NK-92 treated with Interleukin-12 subunit alpha and Interleukin-12 subunit beta, amount 100 ng/mL, for 24 hours (cell line): ENCODE measurements at places on chromosomes 7 and 10.

GRCh38 chr10:76973091-76974016 is 664.3 kb downstream of the KCNMA1 start:
- no peak for DNase-seq

GRCh38 chr10:61021926-61022325 is 77.9 kb upstream of the RHOBTB1 start:
- no peak for DNase-seq

GRCh38 chr10:73229567-73229966 is 17.5 kb downstream of the DNAJC9 start:
- no peak for DNase-seq

DNA sequence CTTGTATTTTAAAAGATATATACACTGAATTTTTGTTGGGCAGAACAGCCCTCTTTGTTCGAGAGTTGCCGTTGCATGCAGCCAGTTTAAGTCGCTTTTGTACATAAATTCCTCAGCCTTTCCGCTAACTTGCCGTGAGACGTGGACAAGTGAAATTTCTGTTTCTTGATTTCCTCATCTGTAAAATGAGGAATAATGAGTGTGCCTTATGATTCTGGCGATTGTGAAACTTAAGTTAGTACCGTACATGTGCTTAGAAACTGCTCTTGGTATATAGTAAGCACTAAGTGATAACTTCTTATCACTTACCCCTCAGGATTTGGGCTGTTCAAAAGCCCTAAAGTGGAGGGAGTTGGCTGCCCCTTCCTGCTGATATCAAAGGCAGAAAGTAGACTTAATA is 1.4 kb downstream of the CCNJ start:
- DNase-seq, result no peak

DNA sequence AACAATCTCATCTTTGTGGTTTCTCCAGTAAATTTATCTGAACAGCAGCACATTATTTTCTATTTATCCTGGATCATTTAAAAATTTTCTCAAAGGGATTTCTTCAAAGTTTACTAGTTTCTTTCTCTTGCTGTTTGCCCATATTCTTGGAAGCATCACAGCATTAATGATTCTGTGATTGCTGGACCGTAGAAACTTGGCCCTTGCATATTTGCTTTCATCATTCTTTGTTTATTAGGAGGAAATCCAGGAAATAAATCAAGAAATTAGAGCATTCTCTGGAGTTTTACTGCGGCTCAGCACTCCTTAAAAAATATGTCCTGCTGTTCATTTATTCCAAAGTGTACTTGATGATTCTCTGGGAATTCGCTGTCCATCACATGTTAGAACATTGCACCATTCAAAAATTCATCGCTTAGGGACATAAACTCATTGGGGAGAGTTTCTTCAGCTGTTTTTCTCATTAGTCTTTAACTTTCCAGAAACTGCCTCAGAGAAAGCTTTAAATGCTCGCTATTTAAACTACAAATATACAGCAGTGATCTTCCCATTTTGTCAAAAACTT is 264.0 kb upstream of the CDC14C start:
- DNase-seq, result no peak

DNA sequence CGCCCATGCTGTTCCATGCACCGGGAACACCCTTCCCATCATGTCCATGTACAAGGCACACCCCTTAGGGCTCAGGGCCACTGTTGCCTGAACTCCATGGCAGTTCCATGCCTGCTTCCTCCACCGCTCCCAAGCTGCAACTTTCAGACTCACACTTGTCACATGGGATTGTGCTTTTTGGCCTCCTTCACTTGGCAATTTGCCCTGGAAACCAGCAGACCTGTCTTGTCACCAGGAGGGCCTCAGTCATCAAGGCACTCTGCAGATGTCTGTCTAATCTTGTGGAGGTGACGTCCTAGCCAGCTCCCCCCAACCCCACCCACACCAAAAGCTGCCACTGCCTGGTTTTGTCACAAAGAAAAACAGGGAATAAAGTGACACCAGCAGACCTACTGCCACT is 47.5 kb downstream of the CARD11 start:
- DNase-seq, result no peak

- DNase-seq, result no peak
Observed at GRCh38 chr10:102970562-102971340, 52.7 kb downstream of the CNNM2 start.

- DNase-seq, result no peak
Observed at GRCh38 chr7:155356323-155357105, 58.8 kb downstream of the INSIG1 start.

DNA sequence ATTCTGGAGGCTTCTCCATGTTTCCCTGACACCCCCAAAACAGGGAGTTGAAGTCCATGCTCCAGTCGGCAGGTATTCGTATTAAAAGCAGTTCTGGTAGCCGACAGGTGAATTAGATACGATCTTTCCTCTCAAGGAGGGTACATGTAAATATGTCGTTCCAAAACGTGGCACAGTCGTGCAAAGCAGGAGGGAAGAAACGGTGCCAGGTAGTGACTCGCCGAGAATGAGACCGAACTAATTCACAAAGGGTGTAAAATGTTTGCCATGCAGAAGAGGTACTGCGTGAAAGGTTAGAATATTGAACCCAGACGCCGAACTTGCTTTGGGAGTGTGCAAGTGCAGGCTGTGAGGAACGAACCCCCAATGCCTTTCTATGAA is 483 bp downstream of the EDRF1 start:
- no peak for DNase-seq

GRCh38 chr7:140446467-140446866 is 32.8 kb downstream of the MKRN1 start:
- no peak for DNase-seq

- DNase-seq, result no peak
Observed at GRCh38 chr7:37558320-37559096, 109.8 kb upstream of the ELMO1 start.

- no peak for DNase-seq
Observed at GRCh38 chr10:121556918-121557573, 41.2 kb downstream of the FGFR2 start.

GRCh38 chr7:104679085-104679484 is 334.9 kb upstream of the KMT2E start:
- no peak for DNase-seq
